Activated CD8-positive, alpha-beta memory T cell treated with anti-CD3 and anti-CD28 coated beads for 36 hours (primary cell): ENCODE measurements at places on chromosomes 6 and 20. TPM values are rescaled to one million over a fixed set of nuclear protein-coding genes. Genes with fewer than 3 reads are reported as not detected.

Gene RXRB
- total RNA-seq = 44.2 TPM

Gene TNF
- 161 TPM for total RNA-seq

Gene TP53TG5
- not detected for total RNA-seq

Gene SLC52A3
- not detected for total RNA-seq

Gene PKHD1
- total RNA-seq = not detected

Gene PSORS1C1
- not detected for total RNA-seq

Gene ULBP1
- 1.3 TPM for total RNA-seq

Gene CST5
- not detected for total RNA-seq

Gene MATN4
- total RNA-seq = 0.32 TPM

Gene DCBLD1
- 4.9 TPM for total RNA-seq

Gene PAK5
- not detected for total RNA-seq

Gene DNAAF9
- 2.2 TPM for total RNA-seq

Gene CGAS
- 45.9 TPM for total RNA-seq

Gene RAB44
- not detected for total RNA-seq

Gene PCK1
- not detected for total RNA-seq

Gene HLA-DRA
- total RNA-seq = 12.4 TPM

Gene SLC4A11
- 4.0 TPM for total RNA-seq

Gene MICB
- total RNA-seq = 22.5 TPM

Gene WFDC10B
- not detected for total RNA-seq

Gene MC3R
- total RNA-seq = not detected

Gene COL11A2
- 1.1 TPM for total RNA-seq

Gene SOBP
- 1.6 TPM for total RNA-seq

Gene SYNGAP1
- 24.9 TPM for total RNA-seq

Gene GPSM3
- 73.0 TPM for total RNA-seq

Gene LST1
- total RNA-seq = 19.2 TPM

Gene APOM
- 2.2 TPM for total RNA-seq

Gene PACRG
- total RNA-seq = not detected

Gene SYCP2
- total RNA-seq = 4.4 TPM

Gene CDH4
- total RNA-seq = not detected

Gene BPIFA1
- not detected for total RNA-seq

Gene PM20D2
- total RNA-seq = 23.4 TPM

Gene C20orf96
- total RNA-seq = 4.9 TPM

Gene PSMB9
- 206 TPM for total RNA-seq

Gene TNFRSF6B
- not detected for total RNA-seq

Gene IMPG1
- total RNA-seq = not detected

Gene FAM83C
- not detected for total RNA-seq

Gene SLC17A1
- total RNA-seq = not detected
